AG09319 (cell line): ENCODE measurements at places on chromosomes 1 and 21.

GRCh38 chr1:55250399-55251075, 35.4 kb upstream of the USP24 start:
- no peak for DNase-seq

- DNase-seq, result no peak
Observed at GRCh38 chr21:36973986-36974850, 7.7 kb upstream of the HLCS start.

DNA sequence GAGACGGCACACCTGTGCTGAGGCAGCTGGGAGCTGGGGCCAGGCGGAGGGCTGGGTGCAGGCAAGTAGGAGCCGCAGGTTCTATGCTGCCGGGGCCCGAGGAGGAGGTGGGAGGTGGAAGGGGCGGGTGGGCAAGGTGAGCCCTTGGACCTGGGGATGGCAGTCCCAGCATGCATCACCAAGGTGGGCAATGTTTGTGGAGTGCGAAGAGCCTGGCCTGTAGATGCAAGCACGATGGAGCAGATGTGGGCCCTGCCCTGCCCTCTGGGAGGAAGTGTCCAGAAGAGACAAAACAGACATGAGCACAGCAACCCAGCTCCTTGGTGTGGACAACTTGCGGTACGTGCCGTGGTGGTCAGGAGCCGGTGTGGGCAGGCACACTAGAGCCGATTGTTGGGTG, 28.3 kb upstream of the AJAP1 start:
- DNase-seq, result no peak

GRCh38 chr1:58031416-58031815, 515.1 kb downstream of the OMA1 start:
- DNase-seq, result no peak

DNA sequence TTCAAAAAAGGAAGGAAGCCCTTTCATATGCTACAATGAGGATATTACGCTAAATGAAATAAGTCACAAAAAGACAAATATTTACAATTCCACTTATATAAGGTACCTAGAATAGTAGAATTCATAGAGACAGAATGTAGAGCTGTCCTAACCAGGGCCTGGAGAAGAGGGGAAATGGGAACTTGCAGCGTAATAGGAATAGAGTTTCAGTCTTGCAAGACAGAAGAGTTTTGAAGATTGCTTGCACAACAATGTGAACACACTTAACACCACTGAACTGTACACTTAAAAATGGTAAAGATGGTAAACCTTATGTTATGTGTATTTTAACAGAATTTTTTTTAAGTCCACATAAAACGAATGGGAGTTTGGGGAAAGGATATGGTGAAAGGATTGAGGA, 2.9 kb downstream of the CD1B start:
- DNase-seq, result no peak

GRCh38 chr1:110746644-110747259, 72.0 kb upstream of the KCNA3 start:
- no peak for DNase-seq

GRCh38 chr1:40755067-40755466, 28.5 kb upstream of the KCNQ4 start:
- DNase-seq, result no peak
